ENCODE measurements at places on chromosomes 11 and 22. TPM values are rescaled to one million over a fixed set of nuclear protein-coding genes. Genes with fewer than 3 reads are reported as not detected.

- no peak for DNase-seq
These were observed at the start of gene LRRN4CL for GRCh38 chr11:62689421-62690183. LRRN4CL (minus strand) TSS chr11:62689530; CDS start chr11:62688508, 1,022 bp downstream.

- peak; percentile 92 for DNase-seq
These were observed at the start of gene CDC42EP1 for GRCh38 chr22:37559901-37560607. CDC42EP1 (plus strand) TSS chr22:37560480; CDS start chr22:37566350, 5,870 bp downstream.

DNA sequence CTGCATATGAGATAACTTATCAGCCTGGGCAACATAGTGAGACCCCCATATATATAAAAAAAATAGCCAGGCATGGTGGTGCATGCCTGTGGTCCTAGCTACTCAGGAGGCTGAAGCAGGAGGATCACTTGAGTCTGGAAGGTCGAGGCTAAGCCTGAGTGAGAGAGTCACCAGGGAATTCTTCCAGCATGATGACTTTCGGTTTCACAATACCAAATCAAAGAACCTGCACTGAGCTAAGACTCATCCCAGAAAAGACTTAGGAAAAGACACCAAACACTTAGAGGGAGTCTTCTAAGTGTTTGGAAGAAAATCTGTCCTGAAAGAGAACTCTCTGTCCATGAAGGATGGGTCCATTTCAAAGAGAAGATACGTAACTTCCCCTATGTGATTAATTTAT lies 12.7 kb downstream of the STK33 start:
- DNase-seq, result no peak

Gene IFITM5
- total RNA-seq, result not detected

Gene ABCG4
- not detected for total RNA-seq

GRCh38 chr11:61403658-61404057 lies 11.3 kb downstream of the TMEM216 start:
- no peak for DNase-seq

GRCh38 chr22:44743804-44744211 lies 8.6 kb upstream of the ARHGAP8 start:
- DNase-seq, result no peak

Gene APOA5
- not detected for total RNA-seq

DNA sequence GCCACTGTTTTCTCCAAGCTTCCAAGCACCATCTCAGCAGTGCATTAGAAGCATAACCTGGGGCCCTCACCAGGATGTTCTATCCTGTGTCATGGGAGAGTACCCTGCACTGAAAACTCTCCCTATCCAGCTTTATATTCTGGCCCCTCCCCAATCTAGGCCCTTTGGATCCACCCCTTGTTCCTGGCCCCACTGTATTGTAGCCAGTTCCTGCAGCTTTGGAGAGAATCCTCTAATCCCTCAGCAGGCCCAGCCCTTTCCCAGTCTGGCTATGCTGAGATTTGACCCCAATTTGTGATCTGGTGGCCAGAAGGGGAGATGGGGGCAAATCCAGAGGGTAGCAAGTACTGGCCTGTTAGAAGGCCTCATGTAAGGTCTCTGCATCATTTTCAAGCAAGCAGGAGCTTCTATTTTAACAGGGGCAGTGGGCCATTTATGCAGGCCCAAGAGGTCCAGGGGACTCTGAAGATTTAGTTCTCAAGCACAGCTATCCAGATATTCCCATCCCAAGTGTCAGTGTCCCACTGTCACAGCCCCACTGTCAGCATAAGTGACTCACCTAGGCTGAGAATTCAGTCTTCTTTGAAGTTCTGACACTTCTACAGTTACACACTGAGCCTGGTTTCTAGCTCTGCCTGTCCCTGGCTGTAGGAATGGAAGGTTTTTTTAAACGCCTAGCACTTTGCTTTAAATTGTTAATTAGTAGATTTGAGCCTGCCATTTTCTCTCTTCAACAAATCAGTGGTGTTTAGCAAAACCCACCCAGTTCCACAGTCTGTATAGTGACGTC lies 589.5 kb upstream of the CADM1 start:
- DNase-seq, result no peak

DNA sequence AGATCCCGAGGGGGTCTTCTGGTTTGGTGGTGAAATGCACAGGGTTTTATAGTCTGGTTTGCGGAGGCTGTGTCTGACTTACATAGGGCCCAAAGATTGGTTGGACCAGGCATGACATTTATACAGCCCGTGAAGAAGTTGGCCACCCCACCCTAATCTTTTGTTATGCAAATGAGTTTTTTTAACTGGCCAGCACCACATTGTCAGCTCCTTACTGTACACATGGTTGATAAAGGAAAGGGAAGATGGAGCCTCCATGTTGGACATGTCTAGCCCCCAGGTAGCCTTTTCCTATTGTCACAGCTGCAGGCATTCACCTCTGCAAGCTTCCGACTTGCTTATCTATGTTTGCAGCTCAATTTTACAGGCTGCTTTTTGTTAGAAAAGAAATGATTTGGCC lies 70.1 kb downstream of the WT1 start:
- DNase-seq, result no peak

GRCh38 chr11:65880844-65881421 lies 1.3 kb downstream of the CTSW start:
- DNase-seq, result no peak

GRCh38 chr11:22192642-22193347 lies at the start of gene ANO5:
ANO5 (plus strand) TSS chr11:22193085; CDS start chr11:22193493, 408 bp downstream.
- peak; percentile 89 for DNase-seq

GRCh38 chr11:1727861-1728260 lies 22.5 kb downstream of the IFITM10 start:
- DNase-seq, result peak; percentile 26

DNA sequence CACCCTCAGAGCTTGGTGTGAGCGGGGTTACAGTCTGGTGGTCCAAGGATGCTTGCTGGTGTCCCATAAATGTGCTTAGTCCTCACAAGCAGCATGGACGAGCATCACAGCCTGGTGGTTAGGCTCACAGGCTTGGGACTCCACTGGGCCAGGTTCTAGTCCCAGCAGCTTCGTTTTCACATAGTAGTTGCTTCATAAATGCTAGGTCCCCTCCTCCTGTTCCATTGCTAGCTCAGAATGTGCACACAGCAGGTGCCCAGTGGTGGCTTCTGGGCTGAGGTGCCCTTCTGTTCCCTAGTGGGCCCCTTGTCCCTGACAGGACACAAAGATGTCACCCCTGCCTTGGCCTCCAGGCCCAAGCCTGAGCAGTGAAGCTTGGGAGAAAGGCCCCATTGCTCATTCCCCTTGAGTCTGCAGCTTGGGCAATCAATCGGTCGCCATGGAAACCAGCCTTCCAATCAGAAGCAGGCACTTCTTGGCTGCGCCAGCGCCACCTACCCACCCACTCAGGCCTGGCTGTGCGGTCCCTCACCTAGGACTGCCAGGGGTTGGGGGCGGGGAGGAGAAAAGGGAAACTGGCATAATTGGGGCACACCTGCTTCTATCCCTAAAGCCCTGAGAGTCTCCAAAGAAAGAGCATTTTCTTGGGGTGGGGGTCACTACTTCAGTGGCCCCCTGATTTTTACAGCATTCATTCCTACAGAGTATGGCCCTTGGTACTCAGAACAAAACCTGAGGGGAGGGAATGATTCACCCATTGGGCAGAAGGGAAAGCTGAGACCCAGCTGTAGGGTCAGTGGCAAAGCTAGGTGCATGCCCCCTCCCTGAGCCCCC lies 48.1 kb downstream of the CYTH4 start:
- no peak for DNase-seq
